WERI-Rb-1 (cell line): ENCODE measurements at places on chromosomes 5 and 9.
A peak's percentile ranks its signal among the peaks of the same experiment; 100 is the strongest.

GRCh38 chr5:17172791-17173190 lies 44.6 kb upstream of the BASP1 start:
- DNase-seq = no peak

DNA sequence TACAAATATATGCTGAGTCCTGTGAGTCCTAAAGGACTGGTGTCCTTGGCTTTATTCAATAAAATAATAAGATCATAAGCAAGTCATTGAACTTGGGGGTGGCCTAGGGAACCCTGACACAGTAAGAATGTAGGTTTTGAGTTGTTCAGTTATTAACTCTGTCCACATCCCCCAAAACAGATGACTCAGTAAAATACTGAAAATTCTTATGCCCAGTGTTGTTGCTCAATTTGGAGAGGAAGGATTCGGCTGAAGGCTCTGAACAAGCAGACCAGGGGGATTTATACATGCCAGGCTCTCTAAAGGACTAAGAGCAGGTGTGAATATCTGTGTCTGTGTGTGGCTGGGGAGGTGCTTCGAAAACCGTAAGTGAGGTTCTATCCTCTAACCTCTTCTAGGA lies 173.7 kb downstream of the RMI1 start:
- DNase-seq = no peak

GRCh38 chr9:17135295-17136160 lies 688 bp downstream of the CNTLN start:
- DNase-seq = peak; percentile 56

DNA sequence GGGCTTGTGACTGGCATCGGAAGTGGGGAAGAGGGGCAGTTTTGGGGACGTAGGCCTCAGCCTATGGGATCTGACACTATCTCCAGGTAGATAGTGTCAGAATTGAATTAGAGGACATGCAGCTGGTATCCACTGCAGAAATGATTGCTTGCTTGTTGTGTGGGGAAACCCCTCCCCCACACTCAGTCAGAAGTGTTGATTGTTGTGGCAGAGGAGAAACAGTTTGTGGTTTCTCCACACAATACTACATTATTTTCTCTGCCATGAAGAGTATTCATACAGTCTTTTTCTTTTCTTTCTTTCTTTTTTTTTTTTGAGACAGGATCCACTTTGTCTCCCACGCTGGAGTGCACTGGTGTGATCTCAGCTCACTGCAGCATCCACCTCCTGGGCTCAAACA lies 113.9 kb downstream of the ARRDC3 start:
- DNase-seq = no peak

- peak; percentile 41 for DNase-seq
These were observed 273.7 kb downstream of the CETN3 start for GRCh38 chr5:90135779-90136378.

GRCh38 chr5:139050432-139050831 lies 147.7 kb downstream of the SIL1 start:
- no peak for DNase-seq

DNA sequence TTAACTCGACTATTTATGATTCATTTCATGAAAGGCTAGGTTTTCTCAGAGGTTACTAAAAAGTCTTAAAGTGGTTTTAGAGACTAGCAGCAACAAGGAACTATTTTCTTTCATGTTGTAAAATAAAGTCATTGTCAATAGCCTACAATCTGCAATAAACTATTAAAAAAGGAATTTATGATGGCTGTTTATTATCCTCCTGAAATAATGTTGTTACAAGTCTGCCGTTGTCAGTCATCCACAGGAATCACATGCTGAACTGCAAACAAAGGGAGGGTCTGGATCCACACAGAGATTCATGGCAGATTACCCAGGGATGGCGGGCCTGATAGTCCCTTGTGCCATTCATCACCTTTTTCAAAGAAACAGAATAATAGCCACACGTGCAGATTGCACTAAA lies 49.2 kb downstream of the TMEM174 start:
- no peak for DNase-seq

- no peak for DNase-seq
These were observed at the start of gene OSMR for GRCh38 chr5:38845526-38846378. Gene OSMR (plus strand): TSS chr5:38846012. CDS start chr5:38869045, 23,033 bp downstream.

GRCh38 chr9:18666986-18667772 lies 193.2 kb downstream of the ADAMTSL1 start:
- no peak for DNase-seq

DNA sequence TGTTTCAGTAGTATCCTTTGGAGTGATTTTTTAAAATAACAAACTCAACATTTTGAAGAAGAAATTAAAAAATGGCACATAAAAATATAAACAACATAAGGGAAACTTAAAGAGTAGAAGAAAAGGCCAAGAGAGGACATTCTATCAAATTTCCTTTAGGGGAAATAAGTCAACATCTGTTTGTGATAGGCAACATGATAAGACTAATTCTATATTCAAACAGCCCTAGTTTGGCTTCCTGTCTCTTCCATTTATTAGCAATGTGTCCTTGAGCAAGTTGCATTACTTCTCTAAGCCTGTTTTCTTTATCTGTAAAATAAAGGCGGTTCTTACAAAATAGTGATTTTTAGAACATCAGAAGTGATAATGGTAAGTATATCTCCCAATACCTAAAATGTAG lies 24.7 kb downstream of the TYRP1 start:
- DNase-seq = no peak
